ENCODE measurements at places on chromosomes 16 and 17.

DNA sequence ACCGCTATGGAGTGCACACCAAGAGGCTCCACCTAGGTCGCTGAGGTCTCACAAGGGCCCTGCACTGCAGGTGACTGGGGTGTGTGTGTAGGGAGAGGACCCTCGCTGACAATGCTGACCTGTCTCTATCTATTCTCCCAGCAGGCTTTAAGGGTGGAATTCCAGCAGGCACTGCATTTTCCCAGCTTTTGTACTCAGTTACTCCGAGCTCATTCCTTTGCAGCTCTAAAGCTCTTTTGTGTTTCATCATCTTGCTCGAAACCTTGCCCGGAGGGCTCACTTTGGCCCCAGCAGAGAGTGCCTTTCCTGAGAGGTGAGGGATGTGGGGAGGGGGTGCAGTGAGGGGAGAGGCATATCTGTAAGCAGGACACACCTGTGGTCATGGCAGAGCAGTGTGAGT lies 39.3 kb downstream of the SMPD3 start:
- no peak for DNase-seq

DNA sequence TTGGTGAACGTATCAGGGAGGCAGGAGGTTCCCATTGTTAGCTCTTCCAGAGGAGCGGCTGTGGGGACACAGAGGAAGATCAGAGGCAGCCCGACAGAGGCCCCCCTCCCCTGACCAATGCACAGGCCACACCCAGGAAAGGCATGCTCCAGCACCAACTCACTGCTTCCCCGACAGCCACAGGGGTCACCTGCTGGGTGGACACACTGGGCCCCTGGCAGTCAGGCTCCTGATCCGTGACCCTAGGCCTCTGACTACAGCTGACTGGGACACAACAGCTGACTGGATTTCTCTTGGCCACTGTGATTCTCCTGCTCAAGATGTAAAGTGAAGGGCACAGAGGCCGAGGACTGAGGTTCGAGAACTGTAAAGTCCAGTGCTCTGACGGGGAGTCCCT lies 63.5 kb downstream of the IL21R start:
- no peak for DNase-seq

DNA sequence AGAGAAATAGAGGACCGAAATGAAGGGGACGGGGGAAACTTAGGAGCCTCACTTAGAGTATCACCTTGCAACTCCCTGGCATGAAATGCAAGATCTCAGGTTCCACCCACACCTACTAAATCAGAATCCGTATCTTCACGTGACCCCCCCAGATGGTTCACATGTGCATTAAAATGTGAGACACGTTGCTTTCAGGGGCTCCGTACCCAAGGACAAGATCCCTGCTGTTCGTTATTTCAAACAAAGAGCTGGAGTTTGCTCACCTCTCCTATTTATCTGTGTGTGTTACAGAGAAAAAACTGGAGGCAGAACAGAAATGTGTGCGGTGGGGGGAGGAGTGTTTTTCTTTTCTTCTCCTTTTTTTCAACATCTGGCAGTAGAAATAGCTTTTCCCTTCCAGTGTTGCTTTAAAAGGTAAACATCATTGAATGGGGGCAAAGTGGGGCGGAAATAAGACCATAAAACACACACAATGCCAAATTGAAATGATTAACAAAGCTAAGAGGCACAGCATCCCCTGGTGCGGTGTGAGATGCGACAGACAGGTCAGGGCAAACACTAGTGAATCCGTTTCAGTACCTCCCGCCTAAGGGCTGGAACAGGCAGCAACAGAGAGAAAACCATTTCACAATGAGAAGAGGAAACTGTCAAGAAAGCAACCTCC lies 145.4 kb downstream of the SOX9 start:
- DNase-seq: no peak

- no peak for DNase-seq
These were observed 98.6 kb downstream of the KPNA2 start for GRCh38 chr17:68134046-68134637.

DNA sequence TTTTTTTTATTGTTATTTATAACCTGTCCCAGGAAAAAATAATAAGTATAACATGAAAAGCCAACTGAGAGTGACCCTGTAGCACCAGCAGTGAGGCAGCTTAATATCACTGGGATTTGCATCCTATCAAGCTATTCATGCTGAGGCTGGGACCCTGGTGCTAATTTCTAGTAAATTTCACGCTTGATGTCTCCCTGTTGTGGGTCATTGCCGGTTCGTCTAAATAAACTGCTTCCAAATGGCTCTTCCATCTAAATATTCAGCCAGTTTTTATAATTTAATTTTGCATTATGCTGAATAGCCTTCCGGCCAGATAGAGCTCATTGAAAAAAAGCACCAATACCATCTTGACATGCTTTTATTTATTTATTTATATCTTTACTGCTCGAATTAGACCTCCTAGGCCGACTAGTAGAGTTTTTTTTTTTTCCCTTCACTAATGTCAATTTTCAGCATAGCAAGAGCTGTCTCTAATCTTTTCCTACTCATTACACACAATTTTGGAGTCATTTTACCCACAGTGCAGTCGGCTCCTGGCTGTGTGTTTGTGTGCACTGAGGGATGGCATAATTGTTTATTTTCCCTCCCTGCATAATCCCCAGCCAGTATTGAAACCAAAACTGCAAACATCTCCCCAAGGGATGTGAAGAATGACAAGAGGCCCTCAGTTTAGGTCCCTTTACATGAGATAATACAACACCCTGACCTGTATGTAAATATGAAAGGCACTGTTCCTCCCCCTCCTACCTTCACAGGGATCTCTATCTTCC lies 168.8 kb downstream of the AATF start:
- DNase-seq: no peak

GRCh38 chr16:85979605-85980004 lies 80.6 kb downstream of the IRF8 start:
- no peak for DNase-seq

DNA sequence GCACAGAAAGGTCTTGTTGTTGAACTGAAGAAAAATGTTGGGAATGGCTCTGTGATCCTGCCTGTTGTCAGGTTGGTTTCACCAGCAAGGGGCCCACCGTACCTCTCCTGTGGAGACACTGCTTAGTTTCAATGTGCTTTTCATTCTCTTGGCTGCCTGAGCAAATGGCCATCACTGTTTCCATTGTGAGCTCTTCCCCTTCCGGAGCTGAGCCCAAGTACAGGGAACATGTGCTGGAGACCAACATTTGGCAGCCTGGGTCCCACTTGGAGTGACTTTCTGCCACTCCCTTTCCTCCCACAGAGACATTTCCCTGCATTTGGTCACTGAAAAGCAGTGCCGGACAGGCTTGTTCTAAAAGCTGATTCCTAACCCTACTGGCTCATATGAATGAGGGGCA lies 23.1 kb downstream of the GABARAPL2 start:
- DNase-seq: no peak

- no peak for DNase-seq
These were observed 76.5 kb downstream of the GPRC5B start for GRCh38 chr16:19808061-19808641.

DNA sequence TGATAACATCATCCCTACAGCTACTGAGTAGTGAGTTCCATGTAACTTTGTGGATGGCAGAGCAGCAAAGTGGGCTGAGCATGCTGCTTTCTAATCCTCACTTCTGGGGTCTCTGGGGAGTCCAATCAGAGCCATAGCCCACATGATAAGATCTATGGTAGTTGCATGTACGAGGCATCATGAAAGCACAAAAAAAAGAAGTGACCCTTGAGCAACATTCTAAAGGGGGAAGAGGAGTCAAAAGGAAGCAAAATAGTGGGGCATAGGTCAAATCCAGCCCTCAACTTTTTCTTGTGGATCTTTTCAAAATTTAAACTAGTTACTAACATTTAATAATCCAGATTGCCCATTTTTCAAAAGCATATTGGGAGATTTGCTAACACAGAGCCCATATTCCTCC lies 208.5 kb upstream of the TOX3 start:
- no peak for DNase-seq

GRCh38 chr16:54201200-54201599 lies 85.4 kb downstream of the IRX3 start:
- DNase-seq: no peak

GRCh38 chr17:67164302-67164701 lies 80.7 kb downstream of the HELZ start:
- no peak for DNase-seq

- DNase-seq: no peak
These were observed 741.1 kb downstream of the CDH11 start for GRCh38 chr16:64380751-64381150.

DNA sequence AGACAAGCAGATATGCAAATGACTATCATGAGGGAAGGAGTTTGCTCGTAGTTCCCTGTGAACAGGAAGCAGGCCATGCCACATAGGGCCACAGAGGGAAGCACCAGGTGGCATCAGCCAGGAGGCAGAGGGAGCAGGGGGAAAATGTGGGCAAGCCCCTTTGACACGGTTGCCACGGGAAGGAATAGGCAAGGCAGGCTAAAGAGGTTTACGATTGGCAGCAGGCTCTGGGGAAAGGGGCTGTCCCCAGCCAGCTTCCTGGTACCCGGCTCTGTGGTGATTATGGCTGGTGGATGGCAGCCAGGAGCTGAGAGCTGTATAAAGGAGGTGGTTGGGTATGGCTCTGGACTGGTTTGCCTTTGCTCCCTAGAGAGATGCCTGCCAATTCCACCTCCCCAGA lies 848 bp downstream of the CES3 start:
- no peak for DNase-seq

GRCh38 chr16:21233045-21233520 lies 416 bp upstream of the ANKS4B start:
- no peak for DNase-seq

GRCh38 chr17:44602390-44602789 lies 45.1 kb downstream of the FZD2 start:
- no peak for DNase-seq

GRCh38 chr16:13134836-13135235 lies 233.4 kb downstream of the SHISA9 start:
- DNase-seq: no peak

DNA sequence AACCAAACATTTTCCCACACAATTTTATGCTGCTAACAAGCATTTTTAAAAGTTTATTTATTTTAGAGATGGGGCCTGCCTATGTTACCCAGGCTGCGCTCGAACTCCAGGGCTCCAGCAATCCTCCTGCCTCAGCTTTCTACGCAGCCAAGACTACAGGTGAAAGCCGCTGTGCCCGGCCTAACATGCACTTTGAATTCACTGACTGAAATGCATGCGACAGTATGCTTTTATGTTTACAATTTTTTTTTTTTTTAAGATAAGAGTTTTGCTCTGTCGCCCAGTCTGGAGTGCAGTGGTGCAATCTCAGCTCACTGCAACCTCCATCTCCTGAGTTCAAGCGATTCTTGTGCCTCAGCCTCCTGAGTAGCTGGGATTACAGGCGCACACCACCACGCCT lies 47.8 kb downstream of the MAP1LC3B start:
- no peak for DNase-seq

- DNase-seq: peak; percentile 68
These were observed 25.2 kb downstream of the KANSL1 start for GRCh38 chr17:46167826-46168569.

DNA sequence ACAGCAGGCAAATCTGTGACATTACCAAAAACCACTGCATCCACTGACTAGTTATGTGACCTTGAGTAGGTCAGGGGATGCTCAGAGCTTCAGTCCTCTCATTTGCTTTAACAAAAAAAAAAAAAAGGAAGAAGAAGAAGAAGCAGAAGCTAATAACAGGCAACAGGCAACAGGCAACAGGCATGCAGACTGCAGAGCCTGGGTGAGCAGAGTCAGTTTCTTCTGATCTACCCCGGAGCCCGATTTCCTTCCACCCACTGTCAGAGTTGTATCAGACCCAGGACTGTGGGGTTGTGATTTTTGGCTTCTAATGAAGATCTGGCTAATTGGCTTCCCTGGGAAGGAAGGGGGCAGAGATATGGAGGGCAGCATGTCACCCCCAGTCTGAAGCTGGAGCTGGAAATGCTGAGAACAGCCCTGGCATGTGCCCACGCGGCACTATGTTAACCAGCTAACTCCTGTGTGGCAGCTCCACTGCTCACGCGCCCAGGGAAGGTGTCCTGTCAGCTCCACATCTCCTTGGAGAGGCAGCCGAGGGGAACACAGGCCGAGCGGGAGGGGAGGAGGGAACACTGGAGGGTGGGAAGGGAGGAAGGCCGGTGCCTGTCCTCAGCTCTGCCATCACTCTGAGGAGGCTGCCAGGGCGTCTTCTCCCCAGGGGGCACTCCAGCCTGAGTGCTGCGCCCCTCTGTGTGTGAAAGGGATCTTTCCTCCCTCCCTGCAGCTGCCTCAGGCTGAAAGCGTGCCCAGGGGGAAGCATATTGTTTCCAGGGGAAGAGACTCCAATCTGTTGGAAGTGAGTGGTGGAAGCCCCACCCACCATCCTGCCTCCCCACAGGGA lies 17.6 kb downstream of the SRCIN1 start:
- no peak for DNase-seq

- no peak for DNase-seq
These were observed 670 bp upstream of the CTF1 start for GRCh38 chr16:30895627-30896260.

GRCh38 chr16:17590711-17591654 lies 120.2 kb upstream of the XYLT1 start:
- DNase-seq: no peak

GRCh38 chr17:61567045-61567802 lies 23.8 kb downstream of the NACA2 start:
- no peak for DNase-seq

DNA sequence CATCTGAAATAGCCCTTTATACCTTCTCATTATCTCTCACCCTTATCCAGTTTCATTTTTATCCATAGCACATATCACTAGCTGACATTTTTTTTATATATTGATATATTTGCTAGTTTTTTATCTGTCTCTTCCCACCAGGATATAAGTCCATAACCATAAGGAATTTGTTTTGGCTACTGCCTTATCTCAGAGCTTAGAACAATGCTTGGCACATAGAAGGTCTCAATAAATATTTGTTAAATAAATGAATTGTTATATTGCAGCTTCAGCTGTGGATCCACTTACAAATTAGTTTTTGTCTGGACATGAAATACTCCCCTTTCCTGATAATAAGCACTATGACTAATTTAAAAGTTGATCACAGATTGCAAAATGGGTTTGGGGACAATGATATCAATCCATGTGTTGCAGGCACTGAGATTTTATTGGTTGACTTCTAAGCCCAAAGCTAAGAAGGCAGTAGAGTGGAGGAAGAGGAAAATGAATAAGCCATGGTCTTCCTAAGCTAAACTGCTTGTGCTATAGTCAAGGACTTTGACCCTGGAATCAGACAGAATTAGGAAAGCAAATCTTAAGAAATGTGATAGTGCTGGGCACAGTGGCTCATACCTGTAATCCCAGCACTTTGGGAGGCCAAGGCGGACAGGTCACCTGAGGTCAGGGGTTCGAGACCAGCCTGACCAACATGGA lies 31.9 kb upstream of the YPEL2 start:
- DNase-seq: no peak

- DNase-seq: peak; percentile 24
These were observed 17.1 kb downstream of the TRAF4 start for GRCh38 chr17:28760601-28761562.

Data from non-pigmented ciliary epithelial cell (primary cell).